ENCODE measurements at places on chromosomes 3 and 15. TPM values are rescaled to one million over a fixed set of nuclear protein-coding genes. Genes with fewer than 3 reads are reported as not detected.

DNA sequence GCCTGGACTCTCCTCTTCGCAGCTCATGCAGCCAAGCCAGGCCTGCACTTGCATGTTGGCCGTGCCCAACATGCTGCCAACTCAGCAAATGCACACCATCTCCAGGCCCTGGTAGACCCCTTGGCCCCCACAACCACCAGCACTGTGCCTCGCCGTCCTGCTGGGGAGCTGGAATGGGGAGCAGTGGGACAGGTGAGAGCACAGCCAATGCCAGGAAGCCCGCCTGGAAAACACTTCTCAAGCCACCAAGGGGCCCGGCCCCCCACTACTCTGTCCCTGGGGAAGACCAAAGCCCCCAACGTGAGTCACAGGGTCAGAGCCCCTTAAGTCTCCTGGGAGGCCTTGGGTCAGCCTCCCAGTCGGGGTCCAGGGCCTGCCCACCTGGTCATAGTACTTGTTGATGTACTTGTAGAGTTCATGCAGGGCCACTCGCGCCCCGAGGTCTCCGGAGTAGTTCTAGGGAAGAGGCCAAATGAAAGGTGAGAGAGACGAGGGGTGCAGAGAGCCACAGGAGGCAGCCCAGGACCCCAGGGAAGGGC, 24.5 kb downstream of the PLXNB1 start:
- no peaks in the 10 kb centered on the region for H3K4me1 ChIP-seq
- no peaks in the 10 kb centered on the region for H3K27me3 ChIP-seq
- no peaks in the 10 kb centered on the region for H3K36me3 ChIP-seq
- no peak overlapping the region for H3K4me3 ChIP-seq

GRCh38 chr3:184796551-184796950, 15.4 kb upstream of the VPS8 start:
- H3K4me1 ChIP-seq = no peaks in the 10 kb centered on the region
- no peak overlapping the region for H3K4me3 ChIP-seq
- H3K27ac ChIP-seq = no peak overlapping the region
- no peak for DNase-seq
- H3K27me3 ChIP-seq = peaks cover 4% of the 10 kb centered on the region

DNA sequence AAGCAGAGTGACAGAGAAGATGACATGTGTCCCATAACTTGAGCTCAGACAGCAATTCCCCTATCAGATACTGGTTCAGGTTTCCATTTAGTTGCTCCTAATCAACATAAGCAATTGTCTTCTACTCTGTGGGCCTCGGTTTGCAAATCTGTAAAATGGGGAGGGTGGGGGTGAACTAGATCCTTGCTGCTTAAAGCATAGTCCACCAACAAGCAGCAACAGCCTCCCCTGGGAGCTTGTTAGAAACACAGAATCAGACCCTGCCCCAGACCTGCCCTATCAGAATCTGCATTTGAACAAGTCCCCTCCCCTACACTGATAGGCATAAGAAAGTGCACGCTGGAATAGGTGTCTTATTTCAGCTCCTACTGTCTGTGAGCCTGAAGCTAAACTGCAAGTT, 87.8 kb downstream of the CEMIP start:
- no peaks in the 10 kb centered on the region for H3K36me3 ChIP-seq
- H3K27me3 ChIP-seq = no peaks in the 10 kb centered on the region
- no peak overlapping the region for H3K27ac ChIP-seq
- DNase-seq = no peak
- no peaks in the 10 kb centered on the region for H3K4me1 ChIP-seq

The POPDC2 gene
- polyA plus RNA-seq = 3.2 TPM

The ADAMTSL3 gene
- polyA plus RNA-seq = not detected

DNA sequence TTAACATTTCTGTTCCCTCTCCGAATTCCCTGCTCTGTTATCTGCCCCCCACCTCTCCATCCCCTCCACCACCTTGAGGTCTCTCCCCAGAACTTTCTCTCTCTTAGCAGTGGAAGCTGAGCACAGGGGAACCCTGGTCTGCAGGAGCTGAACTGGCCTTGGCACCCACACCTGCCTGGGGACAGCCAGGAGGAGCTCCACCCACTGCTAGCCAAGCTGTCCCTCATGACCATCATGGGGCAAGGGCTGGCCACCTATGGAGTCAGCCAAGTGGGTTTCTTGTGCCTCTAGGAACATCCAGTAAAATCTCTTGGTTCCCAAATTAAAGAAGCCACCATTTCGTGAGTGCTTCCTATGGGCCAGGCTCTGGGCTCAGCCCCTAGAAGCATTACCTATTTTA, 276.4 kb upstream of the TLE3 start:
- no peak overlapping the region for H3K4me3 ChIP-seq
- no peaks in the 10 kb centered on the region for H3K27me3 ChIP-seq
- no peak overlapping the region for H3K27ac ChIP-seq
- H3K4me1 ChIP-seq = no peaks in the 10 kb centered on the region
- DNase-seq = no peak

DNA sequence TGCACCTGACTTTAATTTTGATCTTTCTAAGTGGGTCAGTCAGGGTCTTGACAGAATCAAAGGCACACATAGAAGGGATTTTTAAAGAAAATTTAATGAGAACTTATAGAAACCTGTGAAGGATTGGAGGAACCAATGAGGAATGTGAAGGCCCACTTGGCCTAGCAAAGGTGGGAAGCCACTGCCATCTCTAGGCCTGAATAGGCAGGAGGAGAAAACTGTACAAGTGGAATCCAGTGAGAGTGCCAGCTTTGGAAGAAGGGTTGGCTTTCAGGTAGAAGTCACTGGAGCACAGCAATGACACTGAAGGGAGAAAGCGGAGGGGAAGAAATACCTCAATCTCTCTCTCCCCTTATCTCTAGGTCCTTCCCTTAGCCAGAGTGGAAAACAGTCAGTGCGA, 380.7 kb upstream of the KCNMB2 start:
- no peaks in the 10 kb centered on the region for H3K36me3 ChIP-seq
- no peak overlapping the region for H3K27ac ChIP-seq
- no peak overlapping the region for H3K4me3 ChIP-seq
- no peaks in the 10 kb centered on the region for H3K4me1 ChIP-seq

- DNase-seq = no peak
- no peak overlapping the region for H3K4me3 ChIP-seq
- H3K4me1 ChIP-seq = peaks cover 26% of the 10 kb centered on the region
- H3K27ac ChIP-seq = no peak overlapping the region
Measured at GRCh38 chr3:194130188-194130587, 5.8 kb upstream of the HES1 start.

DNA sequence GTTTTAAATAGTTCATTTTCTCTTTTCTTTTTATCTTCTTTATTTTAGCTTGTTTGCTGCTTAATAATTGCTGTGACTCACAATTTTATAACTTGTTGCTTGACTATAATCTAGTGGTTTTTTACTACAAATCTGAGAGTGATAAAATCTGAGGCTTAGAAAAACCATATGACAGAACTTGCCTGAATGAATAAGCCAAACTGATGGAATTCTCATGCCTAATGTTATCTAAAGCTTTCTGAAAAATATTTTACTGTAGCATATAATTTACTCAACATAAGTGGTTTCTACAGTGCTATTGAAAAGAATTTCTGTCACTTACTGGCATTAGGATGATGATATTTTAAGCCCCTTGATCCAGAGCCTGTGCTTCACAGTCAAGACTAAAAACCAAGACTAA, 175.1 kb downstream of the VGLL3 start:
- H3K27ac ChIP-seq = no peak overlapping the region
- no peaks in the 10 kb centered on the region for H3K36me3 ChIP-seq
- H3K27me3 ChIP-seq = no peaks in the 10 kb centered on the region
- H3K4me1 ChIP-seq = no peaks in the 10 kb centered on the region
- DNase-seq = no peak
- no peak overlapping the region for H3K4me3 ChIP-seq

- no peaks in the 10 kb centered on the region for H3K36me3 ChIP-seq
- no peaks in the 10 kb centered on the region for H3K4me1 ChIP-seq
- no peak within 1 kb of the TSS for H3K4me3 ChIP-seq
- peak; percentile 17 for DNase-seq
- H3K27ac ChIP-seq = peak within 1 kb of the TSS; percentile 23
- peaks cover 2% of the 10 kb centered on the region for H3K27me3 ChIP-seq
Measured at GRCh38 chr3:12796171-12797123, at the start of gene CAND2. Gene CAND2 (plus strand): TSS chr3:12796680. CDS start chr3:12796721, 41 bp downstream.

The IMPDH2 gene
- polyA plus RNA-seq = 81.3 TPM

The SH2D7 gene
- polyA plus RNA-seq = not detected

- no peaks in the 10 kb centered on the region for H3K4me1 ChIP-seq
- no peak for DNase-seq
- H3K36me3 ChIP-seq = no peaks in the 10 kb centered on the region
- H3K27me3 ChIP-seq = no peaks in the 10 kb centered on the region
- no peak overlapping the region for H3K4me3 ChIP-seq
- no peak overlapping the region for H3K27ac ChIP-seq
Measured at GRCh38 chr3:96843505-96844203, 29.3 kb downstream of the EPHA6 start.

- peaks cover 2% of the 10 kb centered on the region for H3K27me3 ChIP-seq
- H3K36me3 ChIP-seq = no peaks in the 10 kb centered on the region
- H3K4me1 ChIP-seq = no peaks in the 10 kb centered on the region
- H3K27ac ChIP-seq = no peak overlapping the region
- DNase-seq = no peak
Measured at GRCh38 chr3:102206511-102207031, 228.2 kb upstream of the ZPLD1 start.

The BTLA gene
- polyA plus RNA-seq = 5.3 TPM

- H3K27me3 ChIP-seq = no peaks in the 10 kb centered on the region
- no peak for DNase-seq
- H3K4me3 ChIP-seq = no peak overlapping the region
- no peaks in the 10 kb centered on the region for H3K4me1 ChIP-seq
Measured at GRCh38 chr3:62300617-62301016, 72.7 kb downstream of the FEZF2 start.

- DNase-seq = no peak
- no peak overlapping the region for H3K27ac ChIP-seq
- H3K36me3 ChIP-seq = peaks cover 6% of the 10 kb centered on the region
- H3K4me1 ChIP-seq = peaks cover 37% of the 10 kb centered on the region
Measured at GRCh38 chr15:75043509-75044257, 20.3 kb downstream of the PPCDC start.

The SPINK8 gene
- not detected for polyA plus RNA-seq

- H3K27me3 ChIP-seq = no peaks in the 10 kb centered on the region
- no peak overlapping the region for H3K27ac ChIP-seq
- H3K36me3 ChIP-seq = no peaks in the 10 kb centered on the region
- DNase-seq = no peak
- H3K4me3 ChIP-seq = no peak overlapping the region
- H3K4me1 ChIP-seq = no peaks in the 10 kb centered on the region
Measured at GRCh38 chr15:99606646-99607045, 40.9 kb downstream of the MEF2A start.

DNA sequence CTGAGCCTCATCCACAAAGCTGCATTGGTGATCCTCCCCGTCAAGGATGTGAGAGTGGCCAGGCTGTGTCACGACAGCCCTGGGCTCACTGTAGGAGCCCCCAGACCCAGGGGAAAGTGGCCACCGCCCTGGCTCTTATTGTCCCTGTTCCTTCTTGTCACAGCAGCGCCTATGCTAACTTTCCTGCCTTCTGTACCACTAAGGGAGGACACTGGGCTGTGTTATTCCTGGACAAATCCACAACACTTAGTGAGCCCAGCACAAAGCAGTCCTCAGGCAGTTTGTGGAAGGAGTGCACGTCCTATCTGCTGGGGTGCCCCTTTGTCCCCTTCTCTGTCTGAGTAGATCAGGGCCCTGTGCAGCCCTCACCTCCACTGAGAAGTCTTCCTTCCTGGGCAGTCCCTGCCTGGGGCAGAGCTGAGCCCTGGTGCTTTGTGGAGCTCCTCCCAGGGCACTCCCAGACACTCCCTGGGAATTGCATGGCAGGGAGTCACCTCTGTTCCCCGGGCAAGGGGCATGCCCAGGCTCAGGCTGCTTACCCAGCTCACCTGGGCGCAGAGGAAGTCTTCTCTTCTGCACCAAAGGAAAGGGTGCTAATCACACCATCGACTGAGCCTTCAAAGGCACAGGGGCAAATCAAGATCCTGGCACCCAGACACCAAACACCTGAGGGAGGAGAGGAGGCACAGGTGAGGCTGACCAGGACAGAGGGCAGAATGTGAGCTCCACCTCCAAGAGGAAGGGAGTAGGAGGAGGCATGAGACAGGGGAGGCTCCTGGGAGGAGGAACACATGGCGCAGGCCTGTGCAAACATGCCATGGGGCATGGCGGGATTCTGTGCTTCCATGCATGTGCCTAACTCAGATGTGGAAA, 138.7 kb downstream of the KLF13 start:
- H3K4me3 ChIP-seq = no peak overlapping the region
- DNase-seq = no peak
- no peaks in the 10 kb centered on the region for H3K4me1 ChIP-seq
- no peaks in the 10 kb centered on the region for H3K27me3 ChIP-seq

DNA sequence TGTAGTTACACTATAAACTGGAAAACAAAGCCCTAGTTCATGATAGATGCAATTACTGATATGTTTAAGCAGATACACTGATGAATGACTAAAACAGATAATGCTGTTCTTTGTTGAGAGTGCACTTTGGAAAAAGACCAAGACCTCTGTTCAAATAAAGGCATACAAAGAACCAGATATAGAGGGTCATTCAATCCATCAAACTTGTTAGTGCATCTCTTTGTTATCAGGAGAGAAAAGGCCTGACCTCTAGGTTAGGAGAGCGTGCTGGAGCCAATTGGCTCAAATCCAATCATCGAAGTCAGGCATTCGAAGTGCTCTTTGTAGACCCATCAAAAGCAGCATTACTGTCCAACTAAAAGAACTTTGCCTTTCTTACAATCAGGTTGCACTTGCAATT, 124.2 kb downstream of the TFG start:
- H3K4me3 ChIP-seq = no peak overlapping the region
- no peaks in the 10 kb centered on the region for H3K4me1 ChIP-seq
- H3K27me3 ChIP-seq = no peaks in the 10 kb centered on the region

DNA sequence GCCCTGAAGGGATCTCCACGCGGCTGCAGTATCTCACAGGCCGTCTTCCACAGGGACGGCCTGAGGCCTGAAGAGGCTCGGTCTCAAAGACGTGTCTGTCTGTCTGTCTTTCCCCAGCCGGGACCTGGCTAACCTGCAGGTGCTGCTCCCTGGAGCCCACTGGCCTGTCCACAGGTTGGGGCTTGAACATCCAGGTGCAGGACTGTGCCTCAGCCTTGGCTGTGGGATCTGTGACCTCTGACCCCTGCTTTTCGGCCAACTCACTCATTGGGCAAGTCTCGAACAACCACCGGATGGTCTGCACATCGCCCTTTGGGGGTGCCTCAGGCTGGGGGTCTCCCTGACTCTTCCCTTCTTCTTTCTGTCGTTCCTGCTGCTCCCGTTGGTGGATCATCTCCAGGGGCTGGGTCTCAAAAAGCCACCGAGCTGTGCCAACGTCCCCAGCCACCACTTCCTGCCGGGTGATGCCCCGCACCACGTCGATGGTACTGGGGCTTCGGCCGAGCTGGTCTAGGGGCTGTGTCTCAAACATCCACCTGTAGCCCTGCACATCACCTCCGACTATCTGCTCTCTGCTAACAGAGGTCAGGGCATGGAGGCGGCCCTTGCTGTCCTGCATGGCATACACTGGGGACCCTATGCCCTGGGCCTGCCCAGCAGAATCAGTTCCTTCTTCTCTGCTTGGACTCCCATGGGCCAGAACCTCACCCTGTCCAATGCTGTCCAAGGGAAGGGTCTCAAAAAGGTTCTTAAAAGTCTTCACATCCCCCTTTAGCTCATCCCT, 4.8 kb downstream of the XIRP1 start:
- no peaks in the 10 kb centered on the region for H3K4me1 ChIP-seq

- no peaks in the 10 kb centered on the region for H3K27me3 ChIP-seq
- H3K4me1 ChIP-seq = no peaks in the 10 kb centered on the region
- no peak for DNase-seq
- H3K27ac ChIP-seq = no peak overlapping the region
Measured at GRCh38 chr15:70044168-70044567, 53.5 kb downstream of the TLE3 start.

GRCh38 chr3:106215047-106215446, 346.2 kb upstream of the CBLB start:
- H3K27ac ChIP-seq = no peak overlapping the region
- H3K4me1 ChIP-seq = no peaks in the 10 kb centered on the region
- H3K36me3 ChIP-seq = no peaks in the 10 kb centered on the region
- no peak for DNase-seq
- no peak overlapping the region for H3K4me3 ChIP-seq
- H3K27me3 ChIP-seq = no peaks in the 10 kb centered on the region

The PLCL2 gene
- polyA plus RNA-seq = 27.1 TPM
